Pulmonary artery endothelial cell (primary cell): ENCODE measurements at places on chromosomes 5 and 9. TPM values are rescaled to one million over a fixed set of nuclear protein-coding genes. Genes with fewer than 3 reads are reported as not detected.
A peak's percentile ranks its signal among the peaks of the same experiment; 100 is the strongest.

- DNase-seq, result no peak
Measured at GRCh38 chr5:78113689-78114264, 180.7 kb downstream of the AP3B1 start.

ZDHHC12 gene
- 34.8 and 35.6 TPM in 2 replicates for total RNA-seq

DNA sequence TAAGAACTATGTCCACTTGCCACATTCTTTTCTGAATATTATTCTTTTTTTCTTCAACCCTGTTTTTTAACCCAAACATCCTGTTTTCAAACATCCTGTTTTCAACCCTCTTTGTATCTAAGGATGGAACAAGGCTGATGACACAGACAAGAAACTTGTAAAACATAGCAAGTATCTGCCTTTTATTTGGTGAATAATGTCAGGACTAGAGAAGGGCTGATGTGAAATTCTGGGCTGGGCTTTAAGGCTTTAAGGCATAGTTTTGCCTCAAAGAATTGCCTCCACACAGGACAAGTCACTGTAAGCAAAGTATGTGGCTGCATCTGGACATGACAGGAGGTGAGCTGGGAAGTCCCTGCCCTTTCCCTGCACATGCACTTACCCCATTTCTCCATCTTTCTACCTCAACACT, 42.5 kb upstream of the RIC1 start:
- DNase-seq, result no peak

DNA sequence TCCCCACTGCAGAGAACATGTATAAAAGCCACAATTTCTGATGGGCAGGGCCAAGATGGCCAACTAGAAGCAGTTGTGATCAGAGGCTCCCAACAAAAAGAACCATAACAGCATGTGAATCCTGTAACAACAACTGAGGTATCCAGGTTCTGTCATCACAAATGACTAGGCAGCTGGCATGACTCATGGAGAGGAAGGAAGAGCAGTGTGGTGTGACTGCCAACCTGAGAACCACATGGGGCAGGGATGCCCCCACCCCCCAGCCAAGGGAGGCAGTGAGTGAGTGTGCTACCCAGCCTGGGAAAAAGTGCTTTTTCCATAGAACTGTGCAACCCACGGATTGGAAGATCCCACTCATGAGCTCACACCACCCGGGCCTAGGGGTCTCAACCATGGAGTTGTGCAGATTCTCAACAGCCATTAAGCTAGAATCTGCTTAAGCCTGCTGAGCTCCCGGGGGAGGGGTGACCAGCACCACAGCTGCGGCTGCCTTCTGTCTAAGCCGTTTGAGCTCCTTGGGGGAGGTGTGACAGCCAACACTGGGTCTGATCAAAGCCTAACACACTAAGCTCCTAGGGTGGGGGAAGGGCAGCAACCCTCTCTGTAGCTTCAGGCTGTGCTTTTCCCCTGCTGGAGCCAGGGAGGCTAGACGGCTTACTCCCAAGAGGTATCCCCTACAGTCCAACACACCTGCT, 80.1 kb upstream of the DMAC1 start:
- no peak for DNase-seq

GRCh38 chr5:163838738-163839137, 333.3 kb downstream of the MAT2B start:
- DNase-seq, result no peak

PCDHB11 gene
- 0.13 and 0.25 TPM in 2 replicates for total RNA-seq

DNA sequence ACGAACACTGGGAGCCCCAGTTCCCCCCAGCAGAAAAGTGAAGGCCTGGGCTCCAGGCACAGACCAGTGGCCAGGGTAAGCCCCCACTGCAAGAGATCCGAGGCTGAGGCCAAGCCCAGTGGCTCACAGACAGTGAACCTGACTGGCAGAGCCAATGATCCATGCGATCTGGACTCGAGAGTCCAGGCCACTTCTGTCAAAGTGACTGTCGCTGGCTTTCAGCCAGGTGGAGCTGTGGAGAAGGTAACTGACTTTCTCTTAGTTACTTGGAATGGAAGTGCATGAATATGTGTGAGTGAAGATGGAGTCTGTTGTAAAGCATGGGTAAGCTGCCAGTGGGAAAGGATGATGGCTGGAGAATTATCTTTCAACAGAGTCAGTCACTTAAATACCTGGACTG, 99.7 kb downstream of the GOLPH3 start:
- DNase-seq, result no peak

PTGR1 gene
- total RNA-seq, result 63.4 and 77.9 TPM in 2 replicates

GRCh38 chr9:80285326-80285725, 713.6 kb downstream of the TLE4 start:
- no peak for DNase-seq

GRCh38 chr5:96743065-96743768, 64.5 kb downstream of the ERAP1 start:
- DNase-seq, result peak; percentile 22

MYO10 gene
- 105 and 126 TPM in 2 replicates for total RNA-seq

- peak; percentile 52 for DNase-seq
Measured at GRCh38 chr5:80516826-80517225, 28.9 kb downstream of the FAM151B start.

BHMT gene
- total RNA-seq, result not detected in 2 replicates

CDC14B gene
- 0.53 and 3.3 TPM in 2 replicates for total RNA-seq

SPATA31A3 gene
- total RNA-seq, result not detected in 2 replicates

DNAJB5 gene
- total RNA-seq, result 9.1 and 9.6 TPM in 2 replicates

DNA sequence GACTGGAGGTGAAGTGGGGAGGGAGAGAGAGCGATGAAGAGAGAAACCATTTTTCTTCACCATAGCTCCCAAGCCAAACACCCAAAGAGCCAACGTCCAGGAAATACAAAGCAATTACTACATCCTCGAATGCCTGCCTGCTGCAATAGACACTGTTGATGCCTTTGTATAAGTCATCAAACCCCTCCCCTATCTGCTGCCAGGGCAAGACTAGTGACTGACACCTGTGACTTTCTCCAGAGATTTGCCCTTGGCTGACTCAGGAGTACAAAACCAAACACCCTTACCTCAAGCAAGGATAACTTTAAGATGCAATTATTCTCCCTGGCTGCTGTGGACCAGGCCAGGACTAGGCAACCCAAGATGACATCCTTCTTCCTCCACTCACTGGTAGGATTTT, 81.8 kb upstream of the RASA1 start:
- no peak for DNase-seq
